ENCODE measurements at places on chromosomes 13 and 19.

DNA sequence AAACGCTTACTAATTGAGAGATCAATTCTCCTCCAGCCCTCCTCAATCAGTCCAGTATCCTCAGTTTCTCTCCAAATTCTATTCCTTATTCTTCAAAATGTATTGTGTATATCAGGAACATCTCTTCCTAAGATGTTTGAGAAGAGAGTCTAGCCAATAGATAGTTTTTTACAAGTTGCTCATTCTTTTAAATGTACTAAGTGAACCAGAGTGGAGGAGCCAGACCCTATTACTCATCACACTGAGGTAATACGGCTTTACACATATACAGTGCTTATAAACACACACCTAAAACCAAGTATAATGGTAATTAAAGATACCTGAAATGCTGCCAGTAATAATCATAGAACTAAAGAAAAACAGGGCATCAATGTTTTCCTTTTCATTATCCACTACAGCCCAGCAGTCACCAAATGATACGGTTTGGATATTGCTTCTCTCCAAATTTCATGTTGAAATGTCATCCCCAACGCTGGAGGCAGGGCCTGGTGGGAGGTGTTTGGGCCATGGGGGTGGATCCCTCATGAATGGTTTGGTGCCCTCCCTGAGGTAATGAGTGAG, 45.2 kb upstream of the HMGB1 start:
- DNase-seq: no peak

- DNase-seq: no peak
Observed at GRCh38 chr13:20156702-20157101, 4.2 kb downstream of the GJA3 start.

GRCh38 chr13:33642374-33643065, 175.4 kb upstream of the RFC3 start:
- peak; percentile 34 for DNase-seq

GRCh38 chr19:7932276-7932929, 6.5 kb upstream of the CTXN1 start:
- DNase-seq: no peak

DNA sequence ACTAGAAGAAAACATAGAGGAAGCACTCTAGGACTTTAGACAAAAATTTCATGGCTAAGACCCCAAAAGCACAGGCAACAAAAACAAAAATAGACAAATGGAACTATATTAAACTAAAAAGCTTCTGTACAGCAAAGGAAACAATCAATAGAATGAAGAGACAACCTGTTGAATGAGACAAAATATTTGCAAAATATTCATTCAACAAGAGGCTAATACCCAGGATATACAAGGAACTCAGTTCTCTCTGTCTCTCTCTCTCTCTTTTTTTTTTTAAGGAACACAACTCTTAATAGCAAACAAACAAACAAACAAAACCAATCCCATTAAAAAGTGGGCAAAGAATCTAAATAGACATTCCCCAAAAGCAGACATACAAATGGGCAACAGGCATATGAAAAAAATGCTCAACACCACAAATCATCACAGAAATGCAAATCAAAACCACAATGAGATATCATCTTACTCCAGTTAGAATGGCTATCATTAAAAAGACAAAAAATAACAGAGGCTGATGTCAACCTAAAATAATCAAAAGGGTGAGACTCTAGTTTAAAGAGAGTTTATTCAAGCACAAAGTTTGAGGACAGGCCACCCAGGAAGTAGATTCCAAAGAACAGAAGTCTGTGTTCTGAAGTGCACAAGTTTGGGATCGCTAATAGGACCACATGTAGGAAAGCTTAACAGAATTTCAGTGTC, 27.1 kb upstream of the SLC7A9 start:
- no peak for DNase-seq

DNA sequence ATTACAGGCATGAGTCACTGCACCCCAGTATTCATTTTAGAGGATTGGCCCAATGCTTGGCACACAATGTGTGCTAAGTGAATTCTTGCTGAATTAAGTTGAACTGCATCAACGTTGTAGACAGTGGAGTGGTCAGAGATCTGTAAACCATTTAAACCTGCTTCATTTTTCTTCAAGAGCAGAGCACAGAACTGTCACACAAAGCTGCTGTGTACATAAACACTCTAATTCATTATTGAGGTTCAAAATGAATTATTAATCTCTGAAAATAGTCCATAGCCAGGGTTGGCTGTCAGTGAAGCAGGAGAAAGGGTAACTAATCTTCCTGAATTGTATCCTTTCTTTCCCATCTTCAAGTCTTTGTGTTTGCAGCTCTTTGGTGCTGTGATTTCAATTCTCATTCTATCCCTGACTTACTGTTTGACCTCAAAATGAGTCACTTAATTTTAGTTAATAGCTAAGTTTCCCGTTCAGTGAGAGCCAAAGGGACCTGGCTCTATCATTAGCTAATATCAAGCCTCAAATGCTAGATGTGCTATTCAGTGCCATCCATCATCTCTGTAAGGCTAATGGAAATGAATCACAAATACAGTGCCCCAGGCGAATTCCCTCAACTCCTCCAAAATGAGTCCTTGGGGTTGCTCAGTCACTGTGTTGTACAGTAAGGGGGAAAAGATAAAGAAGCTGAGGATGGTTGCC, 77.0 kb upstream of the TSC22D1 start:
- no peak for DNase-seq

GRCh38 chr19:43847246-43847645, 20.1 kb downstream of the ZNF283 start:
- DNase-seq: no peak

- DNase-seq: no peak
Observed at GRCh38 chr19:15866636-15867035, 31.2 kb downstream of the CYP4F2 start.
